Esophagus squamous epithelium (tissue), 5 donors: ENCODE measurements at places on chromosomes 16 and 17.

DNA sequence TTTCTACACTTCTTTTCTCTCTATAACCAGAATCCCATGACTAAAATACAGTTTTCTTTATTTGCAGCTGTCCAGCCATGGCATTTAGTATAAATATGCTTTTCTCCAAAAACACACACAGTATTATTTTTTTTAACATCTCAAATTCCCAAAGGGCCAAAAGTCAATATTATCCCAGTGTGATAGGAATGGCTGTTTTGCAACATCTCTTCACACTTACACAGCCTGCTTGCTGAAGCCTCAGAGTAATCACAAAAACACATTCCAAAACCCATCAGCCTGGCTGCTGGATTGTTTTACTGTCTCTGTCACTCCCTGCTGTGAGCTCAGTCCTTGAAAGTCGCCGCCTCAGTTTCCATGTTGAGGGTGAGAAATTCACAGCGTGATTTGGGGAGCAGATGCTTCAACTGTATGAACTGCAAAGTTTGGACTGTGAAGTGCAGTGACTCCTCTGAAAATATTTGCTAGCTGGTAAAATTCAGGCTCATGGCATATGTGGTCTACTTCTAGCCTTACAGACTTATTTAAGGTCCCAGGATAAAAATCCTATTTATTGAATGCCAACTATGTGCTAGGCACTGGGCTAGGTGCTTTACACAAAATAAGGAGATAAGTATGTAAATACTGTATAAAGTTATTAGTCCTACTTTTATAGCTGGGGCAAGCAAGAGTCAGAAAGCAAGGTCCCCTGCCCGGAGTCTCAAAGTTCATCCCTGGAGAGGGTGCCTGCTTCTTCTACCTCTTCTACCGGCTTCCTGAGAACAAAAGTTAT, 116.5 kb downstream of the SOCS1 start:
- no peak for DNase-seq

- no peak for DNase-seq
These were observed 623.2 kb upstream of the ZFHX3 start for GRCh38 chr16:73670836-73671820.

DNA sequence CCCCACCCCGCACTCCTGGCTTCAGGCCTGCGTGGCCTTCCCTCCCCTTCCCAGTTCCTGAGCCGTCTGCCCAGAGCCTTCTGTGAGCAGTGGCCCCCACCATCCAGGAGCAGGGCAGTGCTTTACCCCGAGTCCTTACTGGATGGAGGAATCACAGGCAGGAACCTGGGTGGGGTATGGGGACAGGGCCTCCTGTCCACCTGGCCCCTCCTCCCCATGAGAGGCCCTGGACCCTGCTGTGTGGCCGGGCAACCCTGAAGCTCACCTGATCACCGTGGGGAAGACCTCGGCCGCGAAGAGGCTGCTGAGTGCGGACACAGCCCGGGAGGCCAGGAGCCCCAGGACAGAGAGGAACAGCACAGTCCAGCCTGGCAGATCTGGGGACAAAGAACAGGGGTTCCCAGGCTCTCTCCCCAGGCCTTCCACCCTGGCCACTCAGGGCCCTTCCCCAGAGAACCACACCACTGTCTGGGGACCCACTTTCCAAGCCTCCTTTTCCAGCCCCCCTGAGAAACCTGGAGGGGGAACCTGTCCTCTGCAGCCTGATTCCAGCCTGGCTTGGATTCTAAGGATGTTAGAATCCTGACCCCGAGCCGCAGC, 3.2 kb downstream of the SLC22A31 start:
- DNase-seq, result no peak

- DNase-seq, result no peak
These were observed 411.7 kb downstream of the UTP18 start for GRCh38 chr17:51672065-51672464.

- DNase-seq, result no peak
These were observed 94.0 kb downstream of the SKAP1 start for GRCh38 chr17:48335858-48336500.

DNA sequence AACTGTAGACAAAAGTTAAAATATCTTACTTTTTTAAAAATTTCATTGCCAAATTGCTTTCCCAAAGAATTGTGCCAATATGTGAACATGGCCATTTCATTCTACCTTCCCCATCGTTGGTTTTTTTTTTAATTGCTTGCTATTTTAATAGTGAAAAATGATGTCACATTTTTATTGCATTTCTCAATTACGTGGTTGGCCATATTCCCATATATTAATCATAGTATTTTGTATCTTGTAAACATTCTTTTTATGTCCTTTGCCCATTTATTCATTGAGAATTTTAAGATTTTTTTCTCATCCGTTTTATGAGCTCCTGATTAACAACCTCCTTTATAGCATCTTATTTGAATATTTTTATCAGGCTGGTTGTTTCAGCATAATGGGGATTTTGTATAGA, 7.2 kb downstream of the OMG start:
- no peak for DNase-seq

DNA sequence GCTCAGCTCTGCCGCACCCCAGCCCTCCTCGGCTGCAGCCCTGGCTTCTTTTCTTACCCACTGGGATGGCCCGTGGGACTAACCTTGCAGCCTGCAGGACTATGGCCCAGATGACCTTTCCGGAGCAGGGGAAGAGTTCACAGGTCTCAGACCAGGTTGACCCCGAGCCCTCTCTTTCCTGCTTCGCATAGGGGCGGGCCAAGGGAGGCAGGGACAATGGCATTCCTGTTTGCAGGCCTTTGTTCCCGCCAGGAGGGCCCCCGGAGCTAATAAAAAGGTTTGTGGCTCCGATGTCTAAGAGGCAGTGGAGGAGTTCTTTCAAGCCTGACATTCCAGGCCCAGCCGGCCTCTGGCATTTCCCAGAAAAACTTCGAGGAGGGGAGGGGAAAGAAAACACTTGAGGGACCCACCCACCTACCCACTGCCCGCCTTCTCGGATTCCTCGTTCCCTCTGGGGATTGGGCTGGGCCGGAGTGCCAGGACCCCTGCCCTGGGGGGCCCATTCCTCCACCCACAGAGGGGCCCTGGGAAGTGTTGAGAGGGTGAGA, 5.8 kb upstream of the SOCS3 start:
- no peak for DNase-seq

DNA sequence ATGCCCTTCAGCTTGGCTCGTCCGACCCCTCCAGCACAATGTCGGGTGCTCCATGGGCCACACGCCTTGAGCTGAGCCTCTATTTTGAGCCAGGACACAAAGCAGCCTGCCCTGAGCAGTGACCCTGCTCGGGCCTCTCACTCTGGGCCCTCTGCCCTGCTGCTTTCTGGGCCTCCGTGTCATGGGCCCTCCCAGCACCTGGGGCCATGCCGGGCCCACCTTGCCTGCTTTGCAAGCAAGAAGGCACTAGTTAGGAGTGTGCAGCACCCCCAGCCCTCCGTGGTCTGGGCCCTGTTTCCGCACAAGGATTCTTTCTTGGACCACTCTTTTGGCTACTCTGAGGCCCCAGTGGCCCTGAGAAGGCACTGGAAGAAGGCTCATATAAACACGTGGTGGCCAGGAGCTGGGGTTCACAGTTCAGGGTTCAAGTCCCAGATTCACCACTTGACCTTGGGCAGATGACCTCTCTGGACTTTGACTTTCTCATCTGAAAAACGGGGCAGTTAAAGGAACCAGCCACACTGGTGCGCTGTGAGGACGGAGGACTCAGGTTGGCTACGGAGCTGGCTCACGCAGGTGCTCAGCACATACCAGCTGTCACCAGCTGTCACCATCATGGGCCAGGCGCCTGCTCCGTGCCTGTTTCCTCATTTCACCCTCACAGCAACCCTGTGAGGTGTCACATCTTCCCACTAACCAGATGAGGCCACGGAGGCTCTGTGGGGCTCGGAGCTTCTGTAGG, 166.0 kb upstream of the GSE1 start:
- no peak for DNase-seq

- DNase-seq, result no peak
These were observed 13.1 kb downstream of the CORO7 start for GRCh38 chr16:4403133-4403949.

DNA sequence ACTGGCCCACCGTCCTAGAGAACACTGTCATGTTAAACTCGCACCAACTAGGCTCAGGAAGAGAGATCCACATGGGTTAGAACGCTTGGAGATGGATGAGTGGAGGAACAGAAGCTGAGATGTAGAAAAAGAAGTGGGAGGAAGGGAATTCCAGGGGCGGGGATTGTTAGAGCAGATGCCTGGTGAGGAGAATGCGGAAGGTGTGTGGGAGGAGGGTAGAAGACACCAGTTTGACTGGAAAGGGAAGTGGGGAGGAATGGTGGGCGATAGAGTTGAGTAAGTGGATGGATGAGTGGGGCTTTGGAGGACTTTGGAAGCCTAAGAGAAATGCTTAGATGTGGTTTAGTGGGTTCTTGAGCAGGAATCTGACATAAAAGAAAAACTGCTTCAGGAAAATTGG, 37.4 kb downstream of the DHX38 start:
- DNase-seq, result no peak

DNA sequence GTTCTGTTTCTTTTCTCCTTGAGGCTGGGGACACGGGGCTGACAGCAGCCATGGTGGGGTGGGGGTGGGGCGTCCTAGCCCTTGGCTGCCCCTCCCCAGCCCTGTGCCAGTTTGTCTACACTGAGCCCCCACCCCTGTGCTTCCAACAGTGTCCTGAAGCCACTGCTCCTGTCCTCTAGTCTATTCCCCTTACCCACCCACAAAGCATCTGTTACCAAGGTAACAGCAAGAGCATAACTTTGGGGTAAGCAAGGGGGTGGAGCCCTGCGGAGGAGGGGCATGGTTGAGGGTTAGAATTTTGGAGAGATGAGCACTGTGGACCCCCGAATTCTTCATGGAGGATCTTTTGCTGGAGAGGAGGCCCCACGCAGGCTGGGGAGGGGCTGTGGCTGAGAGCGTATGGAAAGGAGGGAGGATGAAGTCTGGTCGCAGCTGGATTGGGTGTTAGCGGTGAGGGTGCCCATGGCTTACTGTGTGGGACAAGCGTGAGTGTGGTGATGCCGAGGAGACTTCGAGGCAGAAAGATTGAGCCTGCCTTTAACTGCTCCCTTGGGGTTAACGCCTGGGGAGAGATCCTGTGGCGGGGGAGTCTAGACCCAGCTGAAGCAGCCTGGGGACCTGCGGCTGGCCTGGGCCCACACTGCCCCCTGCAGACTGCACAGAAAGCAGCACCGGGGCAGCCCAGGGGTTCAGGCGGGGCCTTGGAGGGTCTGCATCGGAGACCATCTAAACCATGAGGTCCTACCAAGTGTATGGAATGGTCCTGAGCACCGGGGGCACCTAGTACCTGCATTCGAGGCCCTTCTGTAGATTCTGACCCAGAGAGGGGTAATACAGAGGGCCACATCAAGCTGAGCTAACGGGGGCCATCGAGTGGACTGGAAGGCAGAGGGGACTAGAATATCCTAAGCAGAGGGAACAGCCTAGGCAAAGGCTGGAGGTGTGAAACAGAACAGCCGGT, 6.1 kb upstream of the STAC2 start:
- DNase-seq, result no peak

- DNase-seq, result no peak
These were observed 65.2 kb downstream of the ARSG start for GRCh38 chr17:68356520-68356919.

GRCh38 chr17:75227729-75228128, 22.2 kb downstream of the NUP85 start:
- no peak for DNase-seq

DNA sequence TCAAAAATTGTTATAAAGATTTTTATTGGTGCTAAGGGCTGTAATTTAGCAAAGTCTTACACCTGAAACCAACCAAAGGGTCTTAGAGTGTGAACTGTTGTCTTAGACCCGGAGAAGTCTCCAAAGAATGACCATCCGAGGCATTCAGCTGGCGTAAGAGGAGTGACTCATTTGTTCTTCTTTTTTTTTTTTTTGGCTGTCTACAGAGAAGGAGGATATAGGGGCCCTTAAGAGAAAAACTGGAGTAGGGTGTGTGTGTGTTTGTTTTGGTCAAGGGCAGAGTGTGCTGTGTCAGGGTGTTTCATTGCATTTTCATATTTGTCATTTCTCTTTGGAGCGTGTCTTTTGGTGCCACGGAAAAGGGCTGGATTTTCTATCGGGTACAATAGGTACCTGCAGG, 508.0 kb downstream of the WWOX start:
- DNase-seq, result no peak

DNA sequence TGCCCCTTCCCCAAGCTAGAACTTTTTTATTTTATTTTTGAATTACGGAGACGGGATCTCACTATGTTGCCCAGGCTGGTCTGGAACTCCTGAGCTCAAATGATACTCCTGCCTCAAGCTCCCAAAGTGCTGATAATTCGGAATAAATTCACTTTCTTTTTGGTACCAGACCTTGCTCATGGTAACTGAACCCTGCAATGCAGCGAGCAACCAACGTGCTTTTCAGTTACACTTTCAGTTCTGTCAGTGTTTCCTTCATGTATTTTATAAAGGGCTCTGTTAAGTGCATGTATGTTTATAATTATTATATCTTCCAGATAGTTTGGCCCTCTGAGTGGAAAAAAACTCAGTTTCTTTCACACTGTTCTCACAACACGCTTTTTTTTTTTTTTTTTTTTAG, 13.9 kb downstream of the C16orf96 start:
- no peak for DNase-seq

DNA sequence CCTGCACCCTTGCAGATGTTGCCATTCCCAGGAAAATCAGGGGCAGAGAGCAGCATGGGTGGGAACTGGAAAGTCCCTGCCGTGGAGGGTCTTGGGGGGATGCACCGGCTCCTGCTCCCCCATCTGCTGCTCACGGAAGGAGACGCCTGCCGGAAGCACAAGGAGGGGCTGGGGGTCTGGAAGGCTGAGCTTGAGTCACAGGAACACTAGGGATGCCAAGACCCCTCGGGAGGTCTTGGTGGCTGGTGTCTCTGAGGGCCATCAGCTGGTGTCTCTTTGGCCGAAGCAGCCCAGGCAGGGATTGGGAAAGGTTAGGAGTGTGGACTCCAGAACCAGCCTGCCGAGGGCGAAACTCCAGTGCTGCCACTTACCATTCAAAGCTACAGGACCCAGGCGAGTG, 29.4 kb upstream of the GNA13 start:
- no peak for DNase-seq
